ENCODE measurements at places on chromosomes 7 and 10.
A peak's percentile ranks its signal among the peaks of the same experiment; 100 is the strongest.

DNA sequence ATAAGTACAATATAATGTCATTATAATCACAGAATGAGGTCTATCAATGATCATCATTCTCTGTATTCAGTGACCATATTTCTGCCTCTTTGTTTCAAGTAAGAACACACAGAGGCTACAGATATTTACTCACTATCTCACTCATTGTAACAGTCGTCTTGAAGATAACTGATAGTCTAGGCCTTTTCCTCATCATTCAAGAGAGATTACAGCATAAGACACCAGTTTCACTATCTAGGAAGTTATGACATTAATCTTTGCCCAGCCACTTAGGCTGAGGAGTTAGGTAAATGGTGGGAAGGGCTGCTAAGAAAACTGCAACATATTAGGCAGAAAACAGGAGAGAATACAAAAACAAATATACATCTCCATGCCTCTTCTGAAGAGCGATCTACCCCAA lies 125.3 kb downstream of the CHCHD3 start:
- DNase-seq: no peak

GRCh38 chr7:77351539-77352004 lies 64.6 kb downstream of the GSAP start:
- DNase-seq: no peak

DNA sequence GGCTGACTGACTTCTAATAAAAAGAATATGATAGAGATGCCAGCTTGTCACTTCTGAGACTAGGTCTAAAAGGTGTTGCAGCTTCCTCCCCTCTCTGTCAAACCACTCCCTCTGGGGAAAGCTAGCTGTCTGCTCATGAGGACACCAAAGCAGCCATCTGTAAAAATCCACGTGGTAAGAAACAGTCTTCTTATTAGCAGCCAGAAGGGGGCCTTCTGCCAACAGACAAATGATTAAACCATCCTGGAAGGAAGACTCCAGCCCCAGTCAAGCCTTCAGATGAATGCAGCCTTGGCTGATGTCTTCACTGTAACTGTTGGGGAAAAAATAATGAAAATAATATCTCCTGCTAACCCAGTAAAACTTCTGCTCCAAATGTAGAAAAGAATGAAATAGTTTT lies 41.9 kb upstream of the DAGLB start:
- no peak for DNase-seq

GRCh38 chr10:73644015-73644743 lies 2.9 kb upstream of the MYOZ1 start:
- DNase-seq: peak; percentile 74

DNA sequence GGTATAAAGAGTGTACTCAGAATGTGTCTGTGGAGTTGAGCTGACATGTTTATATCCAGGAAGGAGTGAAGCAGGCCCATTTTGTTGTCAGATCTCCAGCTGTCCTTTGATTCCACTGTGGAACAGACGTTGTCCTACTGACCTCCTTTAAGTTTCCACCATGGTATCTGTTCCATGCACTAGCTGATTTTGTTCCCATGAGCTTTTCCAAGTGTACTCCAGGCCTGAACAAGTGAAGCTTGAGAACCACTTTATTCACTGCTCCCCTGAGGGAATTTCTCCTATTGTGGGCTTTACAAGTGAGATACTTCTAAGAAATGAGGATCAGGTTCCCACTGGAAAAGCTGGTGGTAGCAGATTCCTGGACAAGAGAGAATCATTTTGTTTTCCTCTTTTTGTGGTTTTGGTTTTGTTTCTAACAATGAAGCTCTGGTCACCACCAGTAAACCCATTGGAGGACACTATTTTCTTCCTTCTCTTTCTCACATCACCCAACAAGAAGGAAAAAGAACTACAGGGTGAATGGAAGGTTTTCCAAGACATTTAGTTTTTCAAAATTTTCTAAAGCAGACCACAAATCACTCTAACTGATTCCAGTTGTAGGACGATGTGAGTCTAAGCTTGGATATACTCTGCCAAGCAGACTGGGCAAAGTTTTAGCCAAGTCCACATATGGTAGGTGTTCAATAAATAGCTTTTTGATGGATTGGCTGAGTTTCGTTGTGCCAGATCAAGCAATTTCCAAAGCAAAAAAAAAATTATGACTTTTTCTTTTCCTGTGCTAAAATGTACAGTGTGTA lies 144.2 kb downstream of the JCAD start:
- DNase-seq: no peak

DNA sequence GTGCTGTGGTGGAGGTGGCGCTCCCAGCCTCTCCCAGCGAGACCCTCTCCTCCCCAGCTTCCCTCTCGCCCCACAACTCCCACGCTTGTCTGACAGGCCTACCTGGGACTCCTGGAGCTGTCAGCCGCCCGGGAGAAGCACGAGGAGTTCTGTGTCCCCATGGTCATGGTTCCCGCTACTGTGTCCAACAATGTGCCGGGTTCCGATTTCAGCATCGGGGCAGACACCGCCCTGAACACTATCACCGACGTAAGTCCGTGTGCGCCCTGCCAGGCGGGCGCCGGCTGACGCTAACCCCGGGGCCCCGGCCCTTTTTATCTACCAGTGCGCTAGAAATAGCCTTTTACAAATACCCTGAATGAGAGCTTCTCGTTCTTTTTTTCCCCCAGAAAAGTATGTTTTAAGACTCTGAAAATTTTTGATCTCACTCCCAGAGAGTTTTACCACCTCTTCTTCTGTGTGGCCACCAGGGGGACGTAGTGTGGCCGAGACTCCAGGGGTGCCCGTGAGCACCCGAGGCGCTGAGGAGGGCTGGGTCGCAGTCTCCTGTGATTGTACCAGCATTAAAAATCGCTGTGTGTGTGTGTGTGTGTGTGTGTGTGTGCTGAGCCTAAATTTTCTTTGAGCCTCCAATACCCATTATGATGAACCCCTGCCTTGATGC lies 52.6 kb downstream of the PFKP start:
- peak; percentile 79 for DNase-seq

- no peak for DNase-seq
These were observed 243.0 kb downstream of the PRPF18 start for GRCh38 chr10:13829790-13830189.

DNA sequence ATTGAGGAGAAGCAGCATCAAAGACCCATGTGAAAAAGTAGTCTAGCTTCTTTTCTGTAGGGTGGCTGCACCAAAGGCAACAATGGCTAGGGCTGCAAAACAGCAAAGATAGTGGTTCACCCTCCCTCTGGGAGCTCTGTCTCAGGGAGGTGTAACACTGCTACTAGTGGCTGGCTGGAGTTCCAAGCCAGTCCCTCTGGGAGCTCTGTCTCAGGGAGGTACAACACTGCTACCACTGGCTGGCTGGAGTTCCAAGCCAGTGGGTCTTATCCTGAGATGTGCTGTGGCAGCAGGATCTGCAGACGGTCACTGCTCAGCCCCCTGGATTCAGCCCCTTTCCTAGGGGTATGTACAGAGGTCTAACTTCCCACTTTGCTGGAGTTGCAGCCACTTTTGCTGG lies 37.9 kb upstream of the TMEM140 start:
- DNase-seq: no peak

DNA sequence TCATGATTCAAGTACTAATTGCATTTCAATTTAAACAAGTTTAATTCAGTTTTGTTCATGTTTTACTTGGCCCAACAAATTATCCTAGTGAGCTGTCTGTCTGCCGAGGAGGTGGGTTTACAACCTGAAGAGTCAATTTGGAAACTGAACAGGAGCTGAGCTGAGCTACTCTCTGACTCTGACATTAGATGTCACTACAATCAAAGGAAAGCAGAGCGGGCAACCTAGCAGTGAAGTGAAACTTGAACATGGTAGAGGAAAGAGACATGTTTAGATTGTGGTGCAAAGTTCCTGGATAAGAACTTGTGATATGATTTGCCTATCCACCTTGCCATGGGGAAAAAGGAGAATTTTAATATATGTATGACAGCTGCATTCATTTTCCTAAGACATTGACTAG lies 9.6 kb upstream of the AGR3 start:
- DNase-seq: peak; percentile 18

DNA sequence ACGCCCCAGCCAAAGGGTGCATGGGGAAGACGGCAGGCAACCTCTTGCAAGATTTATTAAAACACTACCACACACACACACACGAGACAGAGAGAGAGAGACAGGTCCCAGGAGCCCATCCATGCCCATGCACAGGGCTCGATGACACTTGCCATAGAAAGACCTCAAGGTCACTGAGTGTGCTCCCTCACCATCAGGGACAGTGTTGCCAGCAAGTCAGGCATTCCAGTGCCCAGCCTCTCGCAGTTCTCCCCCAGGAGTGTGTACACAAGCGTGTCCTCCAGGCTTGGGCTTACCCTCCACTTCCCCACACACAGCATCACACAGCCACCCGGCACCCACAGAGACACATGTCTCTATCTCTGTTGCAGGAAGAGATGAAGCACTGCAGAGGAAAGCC lies 46.8 kb upstream of the SLF2 start:
- DNase-seq: no peak

GRCh38 chr10:97188261-97188711 lies 2.5 kb upstream of the SLIT1 start:
- DNase-seq: no peak

- DNase-seq: no peak
These were observed 18.2 kb downstream of the HNRNPF start for GRCh38 chr10:43390759-43391158.

DNA sequence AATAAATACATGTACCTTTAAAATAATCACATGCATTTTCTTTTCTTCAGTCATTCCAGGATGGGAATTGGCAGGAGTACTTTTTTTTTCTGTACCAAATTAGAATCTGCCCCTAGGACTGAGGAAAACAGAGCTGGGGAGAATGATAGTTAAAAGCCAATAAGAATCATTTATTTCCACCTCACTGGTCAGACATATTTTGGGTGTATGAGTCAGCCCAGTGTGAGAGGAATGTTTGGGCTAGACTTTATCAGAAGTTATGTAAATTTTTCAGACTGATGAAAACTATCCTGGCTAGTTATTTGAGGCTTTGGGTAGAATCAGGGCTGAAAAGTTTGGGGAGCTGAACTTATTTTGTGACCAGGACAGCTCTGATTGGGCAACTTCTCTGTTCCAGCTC lies 303.1 kb upstream of the NPSR1 start:
- DNase-seq: no peak

DNA sequence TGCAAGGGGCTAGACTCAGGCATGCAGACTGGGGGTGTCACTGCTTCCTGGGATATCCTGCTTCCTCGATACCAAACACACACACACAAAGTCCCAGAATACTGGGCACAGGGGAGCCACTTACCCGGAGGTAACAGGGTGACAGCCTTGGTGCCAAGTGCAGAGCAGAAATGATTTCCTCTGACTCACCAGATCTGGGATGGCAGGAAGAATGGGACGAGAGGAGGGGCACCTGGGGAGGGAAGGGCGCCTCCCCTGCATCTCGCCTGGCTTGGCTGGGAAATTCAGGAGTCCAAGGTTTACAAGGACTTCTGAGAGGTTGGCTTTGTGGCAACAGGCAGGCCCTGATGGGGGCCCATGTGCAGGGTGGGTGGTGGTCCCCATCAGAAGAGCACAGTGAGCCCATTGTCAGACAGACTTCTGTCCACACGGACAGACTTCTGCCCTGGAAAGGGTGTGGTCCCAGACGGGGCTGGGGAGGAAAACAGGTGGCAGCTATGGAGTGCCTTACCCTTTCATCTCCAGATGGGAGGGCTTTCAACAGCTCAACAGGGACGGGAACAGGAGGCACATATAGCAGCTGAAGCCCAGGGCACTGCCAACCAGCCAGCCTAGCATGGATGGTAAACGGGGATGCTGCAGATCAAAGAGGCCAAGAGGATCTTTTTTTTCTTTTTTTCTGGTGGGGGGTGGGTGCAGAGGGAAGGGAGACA lies 9.7 kb upstream of the CCL24 start:
- no peak for DNase-seq

Measured in HuH-7 (cell line).